ENCODE measurements at places on chromosomes 3 and 15.

- DNase-seq, result no peak
Observed at GRCh38 chr3:174146008-174146407, 713.1 kb upstream of the NAALADL2 start.

DNA sequence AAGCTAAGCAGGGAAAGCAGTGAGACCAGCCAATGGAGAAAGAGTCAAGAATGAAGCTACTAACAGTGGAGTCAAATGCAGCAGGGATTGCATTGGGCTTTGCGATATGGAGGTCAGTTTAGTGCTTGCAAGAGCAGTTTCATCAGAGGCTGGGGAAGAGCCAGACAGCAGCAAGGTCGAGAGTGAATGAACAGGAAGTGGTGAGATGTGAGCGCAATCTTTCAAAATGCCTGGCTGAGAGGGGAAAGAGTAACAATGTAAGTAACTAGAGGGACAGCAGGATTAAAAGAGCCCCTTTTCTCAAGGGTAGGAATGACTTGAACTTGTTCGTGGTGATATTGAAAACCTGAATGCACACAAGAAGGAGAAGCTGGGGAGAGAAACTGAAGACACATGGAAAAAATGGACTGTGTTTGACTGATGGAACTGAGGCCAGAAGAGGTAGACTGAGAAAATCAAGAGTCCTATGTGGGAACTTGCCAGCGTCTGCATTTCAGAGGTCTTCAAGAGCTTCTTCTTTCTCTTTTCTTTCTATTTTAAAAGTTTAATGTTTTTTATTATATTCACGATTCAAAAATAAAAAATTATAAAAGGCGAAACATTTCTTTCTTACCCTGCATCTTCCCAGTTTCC, 30.6 kb upstream of the GPR160 start:
- DNase-seq, result peak; percentile 45

DNA sequence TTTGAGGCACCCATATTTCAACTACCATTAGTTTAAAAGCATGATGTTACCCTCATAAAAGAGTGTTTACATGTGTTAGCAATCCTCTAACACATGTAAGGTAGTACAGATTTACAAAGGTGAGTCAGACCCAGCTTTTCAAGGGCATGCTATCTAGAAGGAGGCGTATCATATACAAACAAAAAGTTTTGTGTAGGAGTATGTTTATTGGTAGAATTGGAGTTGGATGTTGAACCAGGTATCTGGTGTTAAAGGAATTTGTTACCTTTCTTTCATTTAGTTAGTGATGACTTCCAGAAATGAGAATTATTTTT, 2.4 kb downstream of the HACD3 start:
- no peak for DNase-seq

GRCh38 chr3:13544293-13544831, 4.6 kb upstream of the FBLN2 start:
- DNase-seq, result peak; percentile 85

- DNase-seq, result peak; percentile 19
Observed at GRCh38 chr3:23262766-23263165, 59.6 kb downstream of the UBE2E2 start.

DNA sequence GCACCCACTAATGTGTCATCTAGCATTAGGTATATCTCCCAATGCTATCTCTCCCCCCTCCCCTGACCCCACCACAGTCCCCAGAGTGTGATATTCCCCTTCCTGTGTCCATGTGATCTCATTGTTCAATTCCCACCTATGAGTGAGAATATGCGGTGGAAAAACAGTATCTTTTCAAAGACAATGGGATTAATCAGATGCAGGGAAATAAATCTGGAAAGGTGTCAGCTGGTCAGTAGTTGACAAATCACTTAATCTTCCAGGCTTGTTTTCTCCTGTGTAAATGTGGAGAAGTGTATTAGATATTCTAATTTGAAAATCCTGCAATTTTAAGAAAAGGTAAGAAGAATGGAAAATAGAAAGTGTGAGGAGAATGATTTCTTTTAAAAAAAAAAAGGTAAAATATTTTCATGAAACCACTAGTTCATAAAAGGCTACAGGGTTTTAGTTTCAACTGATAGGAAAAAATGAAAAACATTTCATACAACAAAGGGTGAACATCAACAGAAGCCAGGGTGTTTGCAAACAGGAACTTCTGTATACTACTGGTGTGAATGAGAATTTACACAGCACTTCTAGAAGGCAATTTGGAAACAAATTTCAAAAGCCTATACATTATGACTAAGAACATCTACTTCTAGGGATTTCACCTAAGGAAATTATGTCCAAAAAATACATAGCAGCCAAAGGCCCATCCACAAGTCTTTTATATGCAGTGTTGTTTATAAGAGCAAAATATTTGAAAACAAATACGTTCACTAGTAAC, 113.5 kb downstream of the CBLB start:
- DNase-seq, result no peak

DNA sequence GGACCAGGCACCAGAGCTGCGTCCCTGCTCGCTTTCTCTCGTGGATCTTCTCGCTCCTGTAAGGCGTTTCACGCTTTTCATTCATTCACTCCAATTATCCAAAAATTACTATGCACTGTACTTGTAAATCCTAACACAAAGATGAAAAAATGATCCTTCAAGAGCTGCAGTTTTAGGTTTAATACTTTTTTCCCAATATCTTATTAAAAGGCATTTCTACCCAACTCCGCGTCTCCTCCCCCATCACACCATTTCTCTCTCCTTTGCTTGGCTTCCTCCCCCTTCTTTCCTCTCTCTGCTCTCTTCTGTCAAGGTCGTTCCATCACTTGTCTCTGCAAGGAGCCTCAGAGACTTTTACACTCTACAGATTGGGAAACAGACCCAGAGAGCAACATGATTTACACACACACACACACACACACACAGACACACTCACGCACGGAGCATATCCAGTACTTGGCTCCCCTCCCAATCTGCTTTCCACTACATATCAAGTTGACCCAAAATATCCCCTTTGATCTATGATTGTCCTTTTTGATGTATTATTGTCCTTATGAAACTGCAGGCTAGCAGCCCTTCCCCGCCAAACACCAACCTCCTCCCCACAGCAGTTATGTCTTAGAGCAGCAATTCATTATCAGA, 479 bp upstream of the CLDN1 start:
- no peak for DNase-seq

DNA sequence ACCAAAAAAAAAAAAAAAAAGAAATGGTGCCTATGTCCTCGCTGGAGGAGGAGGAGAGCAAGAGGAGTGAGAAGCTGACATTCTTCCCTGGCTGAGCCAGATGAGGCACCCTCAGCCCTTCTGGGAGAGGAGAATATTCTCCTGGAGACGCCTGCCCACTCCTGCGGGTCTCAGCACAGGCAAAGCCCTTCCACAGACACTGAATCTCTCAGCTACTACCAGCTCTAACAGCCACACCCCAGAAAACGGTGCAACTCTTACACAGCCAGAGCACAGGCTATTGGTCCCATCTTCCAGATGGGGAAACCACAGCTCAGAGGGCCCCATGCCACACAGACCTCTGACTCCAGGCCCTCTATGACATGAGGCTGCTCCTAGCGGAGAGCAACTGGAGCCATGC, 5.7 kb downstream of the RASL12 start:
- no peak for DNase-seq

DNA sequence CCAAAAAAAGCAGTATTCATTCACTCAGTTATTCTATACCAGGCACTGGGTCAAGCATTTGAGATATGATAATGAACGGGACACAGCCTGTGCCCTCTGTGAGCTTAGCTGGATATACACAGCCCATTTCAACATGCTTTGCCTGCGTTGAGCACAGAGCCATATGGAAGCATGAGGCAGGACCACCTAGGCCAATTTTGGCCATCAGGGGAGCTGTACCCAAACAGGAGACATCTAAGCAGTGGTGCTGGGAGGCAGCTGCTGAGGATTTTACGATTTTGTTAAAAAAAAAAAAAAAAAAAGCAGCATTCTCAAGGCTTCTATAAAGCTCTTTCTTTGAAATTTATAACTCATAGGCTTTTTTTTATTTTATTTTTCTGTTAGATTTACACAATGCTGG, 87.2 kb upstream of the SLC2A2 start:
- no peak for DNase-seq

Measured in astrocyte of the spinal cord (primary cell).